ENCODE measurements at places on chromosomes 3 and 15.

DNA sequence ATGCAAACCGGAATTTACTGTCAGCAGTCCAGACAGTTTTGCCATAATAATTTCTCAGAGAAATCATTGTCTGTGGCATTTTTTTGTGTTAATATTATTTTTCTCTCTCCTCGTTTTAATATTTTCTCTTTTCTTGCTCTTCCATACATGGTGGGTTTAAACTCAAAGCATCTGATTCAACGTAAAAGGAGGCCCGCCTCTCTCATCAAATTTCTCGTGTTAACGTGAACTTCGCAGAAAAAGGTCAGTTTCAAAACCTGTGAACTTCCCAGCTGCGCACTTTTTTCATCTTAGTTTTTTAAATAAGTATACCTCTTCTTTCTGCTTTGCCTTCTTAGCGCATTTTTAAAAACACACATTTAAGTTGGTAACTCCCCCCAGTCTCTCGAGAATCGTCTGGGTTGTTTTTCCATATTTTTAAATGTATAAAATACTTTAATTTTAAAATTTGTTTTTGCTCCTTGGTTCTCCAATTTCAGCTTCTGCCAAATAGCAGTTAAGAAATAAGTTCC, 9.1 kb downstream of the SHOX2 start:
- DNase-seq = no peak

DNA sequence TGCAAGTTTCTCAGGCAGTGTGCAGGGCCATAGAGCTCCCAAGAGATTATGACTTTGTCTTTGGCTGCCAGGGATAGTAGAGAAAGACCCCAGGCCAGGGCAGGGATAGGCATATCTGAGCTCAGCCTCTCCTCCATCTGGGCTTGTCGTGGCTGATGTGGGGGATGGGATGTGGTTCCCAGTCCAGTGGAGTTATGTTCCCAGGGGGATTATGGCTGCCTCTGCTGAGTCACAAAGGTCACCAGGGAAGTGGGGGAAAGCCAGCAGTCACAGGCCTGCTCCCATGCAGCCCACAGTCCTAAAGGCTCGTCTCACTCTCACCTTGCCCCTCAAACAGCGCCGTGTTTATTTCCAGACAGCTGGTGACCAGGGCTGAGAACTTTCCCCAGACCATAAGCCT, 354.9 kb downstream of the SI start:
- no peak for DNase-seq

- DNase-seq = no peak
Observed at GRCh38 chr3:187770224-187770623, 25.0 kb upstream of the BCL6 start.

- peak; percentile 39 for DNase-seq
Observed at GRCh38 chr3:108153451-108153981, 62.7 kb upstream of the CD47 start.

DNA sequence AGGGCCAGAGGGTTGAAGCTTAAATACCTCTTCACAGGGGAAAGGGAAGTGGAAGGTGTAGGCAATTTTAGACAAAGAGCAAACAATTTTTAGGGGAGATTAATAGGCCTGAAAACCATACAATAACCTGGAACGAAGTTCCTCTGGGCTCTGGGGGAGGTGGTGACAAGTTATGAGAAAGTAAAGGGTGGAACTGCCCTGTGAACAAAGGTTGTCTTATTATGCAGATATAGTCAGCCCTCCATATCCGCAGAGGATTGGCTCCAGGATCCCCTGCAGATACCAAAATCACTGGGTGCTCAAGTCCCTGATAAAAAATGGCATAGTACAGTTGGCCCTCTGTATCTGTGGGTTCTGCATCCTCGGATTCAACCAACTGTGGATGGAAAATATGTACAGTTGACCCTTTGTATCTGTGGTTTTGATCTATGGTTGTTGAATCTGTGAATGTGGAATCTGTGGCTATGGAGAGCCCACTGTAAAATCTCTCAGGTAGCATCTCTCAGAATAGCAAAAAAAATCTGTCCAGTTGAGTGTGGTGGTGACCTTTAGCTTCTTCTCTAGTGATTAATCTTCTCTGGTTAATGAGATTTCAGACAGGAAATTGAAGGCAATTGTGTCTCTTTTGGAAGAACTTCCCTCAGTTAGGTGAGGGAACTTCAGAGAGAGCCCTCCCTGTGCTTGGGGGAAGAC, 40.2 kb downstream of the CLEC3B start:
- DNase-seq = no peak

GRCh38 chr15:63238171-63238570, 39.2 kb upstream of the APH1B start:
- DNase-seq = no peak

DNA sequence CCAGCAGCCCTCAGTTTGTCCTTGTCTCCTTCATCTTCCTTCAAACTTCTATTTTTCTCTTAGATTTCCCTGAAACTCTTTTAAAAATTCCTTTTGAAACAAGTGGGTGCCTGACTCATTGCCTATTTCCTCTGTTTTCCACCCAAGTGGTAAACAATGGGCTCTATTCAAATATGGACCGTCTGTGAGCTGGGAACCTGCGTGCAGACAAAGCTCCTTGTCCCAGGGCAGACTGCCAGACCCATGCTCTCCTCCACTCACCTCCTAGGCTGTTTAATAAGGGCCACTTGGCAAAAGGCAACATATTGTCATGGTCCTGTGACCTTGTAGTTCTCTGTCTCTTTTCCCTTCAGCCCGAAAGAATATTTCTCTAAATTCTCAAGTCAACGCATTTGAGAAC, 332.7 kb upstream of the THBS1 start:
- no peak for DNase-seq

- no peak for DNase-seq
Observed at GRCh38 chr15:50641318-50641717, 45.3 kb downstream of the TRPM7 start.

DNA sequence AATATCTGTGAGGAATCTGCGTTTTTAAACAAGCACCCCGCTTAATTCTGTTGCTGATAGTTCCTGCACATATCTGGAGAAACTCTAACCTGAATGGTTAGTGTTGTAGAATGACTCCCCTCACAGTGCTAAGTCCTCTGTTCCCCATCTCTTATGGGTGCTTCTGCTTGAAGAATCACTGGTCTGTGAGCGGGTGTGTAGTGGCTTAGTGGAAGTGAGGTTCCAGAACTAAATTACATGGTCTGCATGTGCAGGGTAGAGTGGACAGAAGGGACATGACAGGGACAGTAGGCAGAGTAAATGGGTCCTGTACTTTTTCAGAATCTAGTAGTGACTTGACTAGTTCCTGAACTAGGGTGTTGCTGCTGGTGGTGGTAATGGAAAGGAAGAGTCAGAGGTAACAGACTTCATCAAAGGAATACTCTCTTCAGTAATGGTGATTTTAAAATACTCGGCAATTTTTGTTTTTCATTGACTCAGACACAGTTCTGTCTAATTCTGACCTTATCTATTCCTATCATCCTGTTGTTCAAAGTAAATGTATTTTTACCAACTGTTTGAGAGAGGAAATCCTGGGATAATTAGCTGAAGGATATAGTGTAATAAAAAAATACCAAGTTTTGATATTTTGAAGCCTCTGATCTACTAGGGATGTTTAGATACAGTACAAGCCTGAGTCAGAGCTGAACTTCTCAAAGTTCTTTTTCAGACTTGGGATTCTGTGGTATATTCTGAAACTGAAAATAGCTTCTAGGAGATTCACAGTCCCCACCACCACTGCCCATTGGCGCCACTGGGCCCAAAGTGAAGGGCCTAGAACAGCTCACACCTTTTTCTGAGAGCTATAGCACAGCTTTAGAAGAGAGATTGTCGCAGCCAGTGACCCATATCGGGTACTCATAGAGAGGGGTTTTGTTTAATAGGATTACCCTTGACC, 55.5 kb downstream of the FNDC3B start:
- no peak for DNase-seq

DNA sequence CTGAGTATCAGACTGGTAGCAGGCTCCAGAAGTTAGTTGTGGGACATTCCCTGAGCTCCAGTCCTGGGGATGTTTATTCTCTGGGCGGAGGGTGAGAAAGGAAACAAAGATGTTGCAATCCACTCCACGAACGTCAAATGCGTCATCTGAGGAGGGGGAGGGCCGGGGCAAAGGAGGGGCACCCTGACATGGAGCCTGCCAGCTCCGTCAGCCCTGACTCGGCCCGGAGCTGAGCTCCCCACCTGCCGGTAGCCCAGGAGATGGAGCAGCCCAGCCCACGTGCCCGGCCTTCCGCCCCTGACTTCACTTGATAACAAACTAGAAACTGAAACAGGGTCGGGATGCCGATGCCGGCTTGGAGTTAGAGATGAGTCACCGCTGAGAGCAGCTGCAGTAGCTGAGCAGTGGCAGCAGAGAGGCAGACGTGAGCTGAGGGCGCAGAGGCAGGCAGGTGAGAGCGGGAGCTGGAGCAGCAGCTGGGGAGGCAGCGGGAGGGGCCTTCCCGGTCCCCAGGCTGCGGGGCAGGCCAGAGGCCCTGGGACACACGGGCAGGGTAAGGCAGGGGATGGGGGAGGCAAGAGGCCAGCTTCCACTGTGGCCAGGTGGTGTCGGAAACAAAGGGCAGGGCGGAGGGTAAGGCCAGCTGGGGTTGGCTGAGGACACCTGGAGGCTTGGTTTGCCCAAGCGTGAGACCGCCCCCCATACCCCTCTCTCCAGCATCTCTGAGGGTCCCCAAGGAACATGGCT, at the start of gene ISG20:
Gene ISG20 (plus strand): TSS at position 391 of the 747 bp plus-strand sequence. CDS start 351 bp downstream, at position 742.
- DNase-seq = peak; percentile 98

- DNase-seq = no peak
Observed at GRCh38 chr15:40066589-40066988, 27.6 kb upstream of the SRP14 start.

GRCh38 chr3:141471160-141471559, 15.7 kb upstream of the RASA2 start:
- DNase-seq = no peak

GRCh38 chr3:135133905-135134683, 339.0 kb downstream of the EPHB1 start:
- DNase-seq = no peak

DNA sequence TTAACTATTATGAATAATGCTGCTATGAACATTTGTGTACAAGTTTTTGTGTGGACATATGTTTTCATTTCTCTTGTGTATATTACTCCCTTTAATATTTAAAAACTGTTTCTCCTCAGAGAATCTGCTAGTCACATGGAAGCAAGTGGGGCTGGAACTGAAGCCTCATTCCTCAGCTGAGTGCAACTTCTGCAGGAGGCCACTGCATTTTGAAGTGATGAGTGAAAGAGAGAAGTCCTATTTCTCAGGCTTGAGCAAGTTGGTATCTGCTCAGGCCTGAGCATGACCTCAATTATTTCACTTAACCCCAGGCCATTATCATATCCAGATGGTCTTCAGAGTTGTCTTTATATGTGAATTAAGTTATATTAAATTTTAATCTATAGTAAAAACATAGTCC, 11.5 kb downstream of the TLR9 start:
- no peak for DNase-seq

DNA sequence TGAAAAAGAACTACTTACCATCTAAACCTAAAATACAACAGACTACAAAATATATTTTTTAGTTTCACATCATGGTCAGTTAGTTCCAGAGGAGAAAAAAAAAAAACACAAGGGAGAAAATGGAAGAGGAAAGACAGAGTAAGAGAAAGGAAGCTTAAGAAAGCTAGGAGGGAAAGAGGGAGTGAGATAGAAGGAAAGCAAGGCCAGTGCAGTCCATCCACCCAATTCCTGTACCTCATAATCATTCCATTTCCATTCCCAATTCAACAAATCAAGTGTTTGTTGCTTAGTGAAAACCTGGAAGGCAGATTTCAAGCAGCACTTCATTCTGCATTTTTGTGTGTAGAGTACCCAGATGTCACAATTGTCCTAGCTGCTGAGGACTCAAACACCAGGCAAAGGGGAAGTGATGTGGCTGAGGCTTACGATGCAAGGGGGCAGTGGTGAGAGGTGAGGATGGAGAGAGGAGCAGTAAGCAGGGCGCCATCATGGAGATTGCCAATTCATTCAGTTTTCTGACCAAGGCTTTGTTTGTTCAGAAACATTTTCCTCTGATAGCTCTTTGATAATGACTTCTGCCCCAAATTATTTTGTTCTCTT, 83.6 kb upstream of the GSK3B start:
- no peak for DNase-seq

- no peak for DNase-seq
Observed at GRCh38 chr3:123764647-123765046, 119.5 kb downstream of the MYLK start.

DNA sequence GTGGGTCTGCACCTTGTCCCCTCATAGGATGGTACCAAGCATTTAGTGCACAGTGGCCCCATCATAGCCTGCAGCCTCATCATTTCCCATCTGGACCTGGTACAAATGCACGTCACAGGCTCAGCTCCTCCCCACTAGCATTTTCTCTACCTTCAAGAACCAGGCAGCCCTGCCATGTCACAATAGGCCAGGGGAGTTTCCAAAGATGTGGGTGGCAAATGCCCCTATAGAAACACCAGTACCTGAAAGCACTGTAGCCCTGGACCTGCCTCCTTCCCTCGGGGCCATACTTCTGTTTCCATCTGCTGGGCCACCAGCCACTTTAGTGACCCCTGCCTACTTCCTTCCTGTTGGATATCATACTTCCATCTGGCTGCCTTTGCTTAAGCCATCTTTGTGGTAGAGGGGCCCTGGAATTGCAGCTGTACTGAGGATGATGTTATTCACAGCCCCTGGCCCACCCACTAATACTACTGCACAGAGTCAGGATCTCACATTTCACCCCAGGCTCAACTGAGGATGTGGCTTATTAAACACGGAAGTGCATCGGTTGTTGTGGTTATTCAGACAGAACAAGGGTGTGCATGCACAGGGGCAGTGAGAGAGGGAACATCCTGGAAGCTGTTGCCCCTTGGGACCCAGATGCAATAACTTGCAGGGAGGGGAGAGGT, 3.8 kb downstream of the TCTA start:
- peak; percentile 26 for DNase-seq

DNA sequence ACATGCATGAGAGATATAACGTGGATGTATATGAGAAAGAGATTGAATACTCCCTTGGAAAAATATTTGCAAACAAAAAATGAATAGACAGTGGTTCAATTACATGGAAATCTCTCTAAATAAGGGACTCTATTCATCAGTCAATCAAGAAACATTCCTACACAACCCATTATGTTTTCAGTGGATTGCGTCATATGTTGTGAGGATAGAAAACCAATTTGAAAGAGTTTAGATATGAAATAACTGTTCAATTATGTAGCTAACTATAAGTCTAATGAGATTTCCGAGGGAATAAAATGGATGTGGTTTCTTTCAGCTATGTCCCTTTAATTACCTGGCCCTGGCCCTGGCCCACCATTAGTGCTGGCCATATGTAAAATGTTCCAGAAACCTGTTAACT, 86.7 kb upstream of the TMCO5A start:
- DNase-seq = no peak

GRCh38 chr3:100104817-100105413, 9.4 kb downstream of the FILIP1L start:
- DNase-seq = no peak
